ENCODE measurements at places on chromosomes 3 and 15.

DNA sequence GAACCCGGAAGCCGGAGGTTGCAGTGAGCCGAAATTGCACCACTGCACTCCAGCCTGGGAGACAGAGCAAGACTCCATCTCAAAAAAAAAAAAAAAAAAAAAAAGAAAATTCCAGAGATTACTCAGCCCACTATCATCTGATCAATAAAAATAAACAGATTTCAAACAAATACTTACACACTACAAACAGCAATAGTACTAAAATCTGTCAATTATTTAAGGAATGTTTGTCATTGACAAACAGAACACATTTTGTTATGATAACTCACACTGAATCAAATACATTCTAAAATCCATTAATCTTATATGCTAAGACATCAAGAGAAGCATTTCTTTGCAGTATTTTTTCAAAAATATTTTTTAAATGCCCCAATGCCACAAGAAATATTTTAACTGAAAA, 7.6 kb downstream of the MYO9A start:
- DNase-seq: no peak

DNA sequence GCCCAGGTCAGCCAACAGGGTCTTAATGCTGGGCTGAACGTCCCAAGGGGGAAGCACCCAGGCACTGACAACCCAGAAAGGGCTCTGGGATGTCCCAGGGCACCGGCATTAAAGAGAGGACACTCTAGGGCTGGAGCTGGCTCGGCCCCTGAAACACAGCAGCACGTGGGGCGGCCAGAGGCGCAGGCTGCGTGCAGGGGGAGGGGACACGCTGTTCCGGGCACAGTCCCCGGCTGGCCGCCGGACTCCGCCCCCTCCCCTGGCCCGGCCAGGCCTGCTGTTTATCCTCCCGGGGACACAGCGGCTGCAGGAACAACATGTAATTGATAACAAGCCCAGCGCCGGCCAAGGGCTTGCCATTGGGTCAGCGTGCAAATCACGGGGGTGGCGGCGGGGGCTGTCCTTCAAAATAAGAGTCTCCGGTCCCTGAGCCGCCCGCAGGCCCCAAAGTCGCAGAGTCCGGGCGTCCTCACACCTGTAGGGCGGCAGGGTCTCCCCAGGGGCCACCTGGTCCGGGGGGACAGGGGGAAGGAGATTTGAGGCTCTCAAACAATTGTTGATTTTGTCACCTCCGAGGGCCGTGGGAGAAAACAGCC, 1.3 kb downstream of the KLF15 start:
- DNase-seq: no peak

DNA sequence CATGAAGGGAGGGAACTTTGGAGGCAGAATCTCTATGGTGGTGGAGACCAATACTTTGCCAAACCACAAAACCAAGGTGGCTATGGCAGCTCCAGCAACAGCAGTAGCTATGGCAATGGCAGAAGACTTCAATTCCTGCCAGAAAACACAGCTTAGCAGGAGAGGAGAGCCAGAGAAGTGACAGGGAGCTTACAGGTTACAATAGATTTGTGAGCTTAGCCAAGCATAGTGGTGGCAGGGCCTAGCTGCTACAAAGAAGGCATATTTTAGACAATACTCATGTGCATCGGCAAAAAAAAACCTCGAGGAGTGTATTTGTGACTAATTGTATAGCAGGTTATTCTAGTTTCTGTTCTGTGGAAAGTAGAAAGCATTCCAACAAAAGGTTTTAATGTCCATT, 6.4 kb upstream of the CSTA start:
- no peak for DNase-seq

- DNase-seq: no peak
Observed at GRCh38 chr15:62106096-62106495, 39.3 kb downstream of the C2CD4A start.

GRCh38 chr3:47423548-47424145, 42.8 kb downstream of the PTPN23 start:
- no peak for DNase-seq

GRCh38 chr15:72813345-72814004, 29.9 kb upstream of the ADPGK start:
- DNase-seq: no peak

GRCh38 chr3:65587650-65588439, 450.9 kb downstream of the MAGI1 start:
- no peak for DNase-seq

DNA sequence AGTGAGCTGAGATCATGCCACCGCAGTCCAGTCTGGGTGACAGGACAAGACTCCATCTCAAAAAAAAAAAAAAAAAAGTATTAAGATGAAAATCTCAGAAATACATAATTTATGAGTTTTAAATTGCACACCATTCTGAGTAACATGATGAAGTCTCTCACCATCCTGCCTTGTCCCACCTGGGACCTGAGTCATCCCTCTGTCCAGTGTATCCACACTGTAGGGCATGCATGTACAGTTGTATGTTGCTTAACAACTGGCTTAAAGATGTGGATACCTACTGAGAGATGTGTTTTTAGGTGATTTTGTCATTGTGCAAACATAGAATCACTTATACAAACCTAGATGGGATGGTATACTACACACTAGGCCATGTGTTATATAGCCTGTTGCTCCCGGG, 17.1 kb downstream of the ASB14 start:
- DNase-seq: no peak

DNA sequence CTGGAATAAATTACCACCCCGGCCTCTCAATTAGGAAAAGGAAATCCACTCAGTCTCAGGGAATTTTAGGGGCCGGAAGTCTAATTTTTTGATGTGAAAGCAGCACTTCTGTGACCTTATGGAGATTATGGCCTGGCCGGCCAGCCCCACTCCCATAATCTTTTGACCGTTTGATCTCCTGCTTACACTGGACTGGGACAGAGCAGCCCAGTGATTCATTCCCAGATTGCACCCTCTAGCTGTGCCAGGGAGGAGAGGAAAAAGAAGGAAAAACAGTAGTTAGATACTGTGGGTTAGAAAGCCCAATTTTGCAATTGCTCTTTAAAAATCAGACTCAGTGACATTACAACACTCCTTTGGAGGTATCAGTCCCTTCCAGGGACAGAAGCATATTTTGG, 32.4 kb downstream of the GJD2 start:
- DNase-seq: no peak

- DNase-seq: no peak
Observed at GRCh38 chr3:20350449-20350848, 164.4 kb upstream of the SGO1 start.

DNA sequence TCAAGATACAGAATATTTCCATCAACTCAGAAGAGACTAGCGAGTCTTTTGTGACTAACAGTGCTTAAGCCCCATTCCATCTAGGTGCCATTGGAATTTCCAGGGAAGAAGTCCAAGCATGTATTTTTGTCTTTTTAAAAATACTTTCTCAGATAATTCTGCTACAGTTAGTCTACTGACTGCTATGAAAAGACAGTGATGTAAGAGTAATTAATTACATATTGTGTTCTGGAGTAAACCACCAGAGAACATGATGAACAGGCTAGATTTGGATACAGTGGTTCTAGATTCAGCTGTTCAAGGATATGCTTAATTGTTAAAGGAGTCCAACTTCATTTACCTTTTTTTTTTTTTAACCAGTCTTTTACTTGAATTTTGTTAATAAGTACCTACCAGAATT, 34.8 kb upstream of the PAK6 start:
- no peak for DNase-seq

DNA sequence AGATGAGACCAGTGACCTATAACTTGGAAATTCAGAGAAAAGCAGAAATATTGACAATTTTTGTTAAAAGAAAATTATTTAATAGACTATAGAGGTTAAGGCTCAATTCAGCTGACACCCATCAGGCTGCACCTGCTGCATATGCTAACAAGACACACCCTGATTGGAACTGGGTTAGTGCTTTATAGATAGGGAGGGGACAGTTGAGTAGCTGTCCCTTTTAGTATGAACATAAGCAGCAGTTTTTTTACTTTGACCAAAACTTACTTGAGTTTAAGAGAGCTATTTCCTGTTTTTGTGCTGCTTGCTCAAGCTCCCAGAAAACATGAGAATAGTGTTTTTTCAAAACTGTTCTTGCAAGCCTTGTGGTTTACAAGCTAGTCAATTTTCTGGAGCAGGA, 292.6 kb downstream of the LRRC3B start:
- DNase-seq: no peak

- no peak for DNase-seq
Observed at GRCh38 chr3:141410408-141410807, 42.1 kb downstream of the ZBTB38 start.

Data from NCI-H1930 (cell line).